ENCODE measurements at places on chromosomes 7 and 10.

DNA sequence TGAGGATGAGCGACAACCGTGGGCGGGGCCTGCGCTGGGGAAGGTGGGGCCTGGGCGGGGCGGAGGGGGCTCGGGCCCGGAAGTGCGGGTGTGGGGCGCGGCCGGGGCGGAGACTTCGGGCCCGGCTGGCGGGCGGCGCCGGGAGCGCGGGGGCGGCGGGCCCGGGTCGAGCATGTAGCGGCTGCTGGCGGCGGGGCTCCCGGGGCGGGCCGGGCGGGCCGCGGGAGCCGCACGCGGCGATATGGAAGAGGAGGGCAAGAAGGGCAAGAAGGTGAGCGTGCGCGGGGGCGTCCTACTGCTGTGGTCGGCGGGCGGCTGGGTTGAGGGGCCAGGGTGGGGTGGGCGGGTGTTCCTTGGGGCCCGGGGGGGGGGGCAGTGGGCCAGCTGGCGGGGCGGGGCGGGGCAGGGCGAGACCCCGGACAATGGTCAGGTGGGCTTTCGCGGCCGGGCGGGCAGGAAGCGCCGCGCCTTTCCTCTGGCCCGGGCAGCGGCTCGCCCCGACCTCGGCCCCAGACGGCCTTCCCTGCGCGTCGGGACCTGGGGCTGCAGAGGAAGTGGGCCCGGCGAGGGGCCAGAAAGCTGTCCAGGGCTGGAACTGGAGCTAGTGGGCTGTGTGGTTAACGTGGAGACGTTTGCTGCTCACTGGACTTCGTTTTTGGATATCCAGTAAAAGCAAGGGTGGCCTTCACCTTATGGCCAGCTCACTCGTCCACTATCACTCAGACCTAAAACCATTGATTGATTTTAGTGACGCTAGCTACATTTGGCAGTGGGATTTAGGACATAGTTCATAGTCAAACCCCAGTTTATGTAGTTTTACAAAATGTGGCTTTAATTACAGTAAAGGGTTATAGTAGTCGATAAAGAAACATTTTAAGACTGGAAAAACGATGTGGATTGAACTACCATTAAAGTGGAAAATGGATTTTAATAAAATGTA is at the start of gene CCM2:
Gene CCM2, plus strand, starts transcription at position 109 of the 940 bp plus-strand sequence. Its CDS starts 133 bp downstream, at position 242.
- DNase-seq, result peak; percentile 48

DNA sequence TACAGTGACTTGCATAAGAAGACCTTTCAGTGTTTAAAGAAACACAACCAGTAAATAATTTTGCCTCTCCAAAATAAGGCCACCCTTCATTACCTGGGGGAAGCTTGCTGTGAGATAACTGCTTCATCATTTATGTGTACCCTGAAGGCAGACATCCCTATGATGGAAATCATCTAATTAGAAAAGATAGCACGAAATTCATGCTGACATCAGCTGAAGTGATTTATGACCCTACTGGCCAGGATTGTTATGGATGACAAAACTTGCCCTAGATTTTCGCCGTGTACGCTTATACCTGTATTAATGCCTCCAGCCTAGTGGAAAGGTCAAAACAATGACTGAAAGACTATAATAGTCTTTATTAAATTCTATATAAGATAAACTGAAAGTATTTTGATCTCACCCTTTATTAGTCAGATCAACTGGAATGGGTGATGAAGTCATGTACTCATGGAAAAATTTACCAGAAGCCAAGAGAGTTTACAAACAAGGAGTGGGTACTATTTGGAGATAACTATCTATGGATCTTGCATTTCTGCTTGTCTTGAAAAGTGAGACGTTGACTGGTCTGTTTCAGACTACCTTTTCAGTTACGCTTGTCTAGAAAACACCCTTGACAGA is 114.2 kb downstream of the PPP1R3A start:
- DNase-seq, result no peak

- DNase-seq, result peak; percentile 31
Measured at GRCh38 chr7:48112401-48113165, 23.5 kb downstream of the UPP1 start.

- peak; percentile 40 for DNase-seq
Measured at GRCh38 chr7:75905785-75906604, 9.0 kb upstream of the POR start.

- no peak for DNase-seq
Measured at GRCh38 chr10:86661161-86662025, 6.9 kb upstream of the LDB3 start.

GRCh38 chr10:132838346-132838970 is 52.5 kb upstream of the NKX6-2 start:
- no peak for DNase-seq

GRCh38 chr7:154564676-154565075 is 438.2 kb downstream of the PAXIP1 start:
- DNase-seq, result no peak

DNA sequence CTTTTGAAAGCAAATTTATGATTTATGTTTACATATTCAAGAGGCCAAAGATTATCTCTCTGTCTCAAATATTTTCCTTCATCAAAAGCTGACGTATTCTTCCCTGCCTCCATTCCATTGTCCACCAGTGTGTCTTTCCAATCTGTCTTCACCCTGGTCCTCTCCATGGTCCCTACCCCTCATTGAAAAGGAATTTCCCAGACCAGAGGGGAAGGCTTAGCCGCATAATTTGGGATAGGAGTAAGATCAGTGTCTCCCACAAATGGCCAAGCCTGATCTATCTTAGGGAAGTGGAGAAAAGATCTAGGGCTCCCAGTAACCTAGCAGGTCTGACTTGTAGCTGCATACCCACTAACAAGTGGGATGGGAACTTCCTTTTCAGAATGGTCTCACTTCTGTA is 46.3 kb upstream of the ZNF800 start:
- DNase-seq, result no peak

- no peak for DNase-seq
Measured at GRCh38 chr10:132861884-132862461, 76.0 kb upstream of the NKX6-2 start.

DNA sequence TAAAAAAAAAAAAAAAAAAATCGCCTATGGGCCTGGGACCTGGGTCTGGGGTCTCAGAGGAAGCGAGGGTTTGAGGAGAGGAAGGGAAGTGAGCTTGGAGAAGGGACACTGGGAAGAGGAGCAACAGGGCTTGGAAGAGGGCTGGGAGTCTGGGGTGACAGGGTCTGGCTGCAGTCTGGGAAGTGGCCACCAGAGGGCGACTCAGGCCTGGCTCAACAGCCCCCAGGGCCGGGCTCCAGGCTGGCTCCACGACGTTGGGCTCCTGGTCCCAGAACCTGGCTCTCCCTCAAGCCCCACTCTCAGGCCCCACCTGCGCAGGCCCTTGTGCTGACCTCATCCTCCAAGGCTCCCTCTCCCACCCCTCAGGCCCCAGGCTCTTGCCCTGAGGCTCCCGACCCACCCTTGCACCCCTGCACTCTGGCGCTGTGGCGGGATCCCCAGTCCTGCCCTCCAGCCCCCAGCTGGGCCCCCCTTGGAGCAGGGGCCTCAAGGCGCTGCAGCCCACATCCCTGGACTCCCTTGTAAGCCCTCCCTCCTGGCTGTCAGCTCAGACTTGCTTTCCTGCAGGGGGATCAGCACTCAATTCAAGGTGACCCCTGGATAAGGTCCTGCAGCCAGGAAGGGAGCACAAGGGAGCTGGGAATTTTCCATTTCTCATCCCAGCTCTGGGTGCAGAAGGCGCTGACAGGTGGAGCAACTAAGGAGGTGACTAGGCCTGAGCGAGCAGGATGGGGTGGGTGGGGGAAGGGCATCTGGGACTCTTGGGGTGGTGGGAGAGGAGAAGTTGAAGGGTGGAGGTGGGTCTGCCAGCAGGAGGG is 5.4 kb upstream of the SPACDR start:
- DNase-seq, result peak; percentile 74

DNA sequence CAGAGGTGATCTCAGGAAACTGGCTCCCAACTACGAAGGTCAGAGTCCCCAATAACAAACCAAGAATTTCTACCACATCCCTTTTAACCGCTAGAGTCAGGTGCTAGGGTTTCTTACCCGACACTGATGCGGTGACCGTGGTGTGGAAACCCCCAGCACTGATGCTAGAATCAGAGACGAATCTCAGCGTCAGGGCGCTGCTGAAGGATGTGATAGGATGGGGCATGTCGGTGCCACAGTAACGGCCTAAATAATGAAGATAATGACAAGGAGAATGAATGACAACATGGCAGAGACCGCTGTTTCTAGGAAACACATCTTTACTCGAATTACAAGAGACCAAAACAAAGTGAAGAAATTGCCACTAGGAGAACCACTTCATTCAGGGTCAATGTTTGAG is 131.1 kb upstream of the RSU1 start:
- DNase-seq, result no peak

DNA sequence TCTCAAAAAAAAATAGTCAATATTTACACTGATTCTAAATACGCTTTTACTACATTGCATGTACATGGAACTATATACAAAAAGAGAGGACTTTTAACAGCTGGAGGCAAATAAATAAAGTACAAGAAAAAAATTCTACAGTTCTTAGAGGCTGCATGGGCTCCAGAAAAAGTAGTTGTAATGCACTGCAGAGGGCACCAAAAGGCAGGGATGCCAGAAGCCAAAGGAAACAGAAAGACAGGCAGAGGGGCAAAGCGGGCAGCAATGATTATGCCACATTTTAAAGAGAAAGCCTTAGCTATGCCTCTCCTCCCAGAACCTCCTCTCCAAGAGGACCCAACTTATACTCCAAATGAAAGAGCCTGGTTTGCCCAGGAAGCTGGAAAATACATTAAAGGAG is 11.6 kb upstream of the ADCK2 start:
- DNase-seq, result no peak

- DNase-seq, result no peak
Measured at GRCh38 chr7:117839507-117839906, 33.7 kb downstream of the CTTNBP2 start.

- no peak for DNase-seq
Measured at GRCh38 chr10:50927522-50928189, 42.2 kb upstream of the A1CF start.

- DNase-seq, result no peak
Measured at GRCh38 chr10:78299851-78300468, 266.3 kb downstream of the RPS24 start.

GRCh38 chr7:96116173-96116572 is 205.7 kb downstream of the SLC25A13 start:
- no peak for DNase-seq

DNA sequence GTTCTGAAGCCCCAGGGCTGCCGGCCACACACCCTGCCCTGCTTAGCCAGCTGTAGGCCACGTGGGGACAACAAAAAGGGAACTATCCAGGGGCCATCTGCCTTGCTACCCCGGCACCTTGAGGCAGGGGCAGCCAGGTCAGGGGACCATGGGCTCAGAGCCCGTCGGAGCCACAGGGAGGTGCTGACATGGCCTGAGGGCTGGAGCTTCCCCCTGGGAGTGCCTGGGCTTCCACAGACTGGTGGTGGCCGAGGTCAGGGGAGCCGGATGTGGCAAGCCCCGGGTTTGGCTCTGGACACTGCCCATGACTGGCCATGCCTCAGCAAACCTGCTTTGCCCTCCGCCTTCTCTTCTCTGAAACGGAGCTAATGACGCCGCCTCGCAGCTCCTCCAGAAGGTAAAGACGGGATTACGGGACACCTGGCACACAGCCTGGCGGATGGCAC is 178.5 kb downstream of the EBF3 start:
- DNase-seq, result no peak

GRCh38 chr10:18216482-18216881 is 76.3 kb downstream of the CACNB2 start:
- peak; percentile 39 for DNase-seq

GRCh38 chr7:20287317-20287716 is 43.4 kb upstream of the ITGB8 start:
- DNase-seq, result no peak

DNA sequence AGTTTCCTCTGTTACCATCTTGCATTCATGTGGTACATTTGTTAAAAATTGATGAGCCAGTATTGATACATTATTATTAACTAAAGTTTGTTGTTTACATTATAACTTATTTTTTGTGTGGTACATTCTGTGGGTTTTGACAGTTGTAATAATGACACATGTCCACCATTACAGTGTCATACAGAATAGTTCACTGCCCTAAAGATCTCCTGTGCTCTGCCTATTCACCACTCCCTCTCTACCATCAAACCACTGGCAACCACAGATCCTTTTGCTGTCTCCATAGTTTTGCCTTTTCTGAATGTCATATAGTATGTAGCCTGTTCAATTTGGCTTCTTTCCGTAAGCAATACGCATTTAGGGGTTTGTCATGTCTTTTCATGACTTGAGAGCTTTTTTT is 156.9 kb downstream of the PHF14 start:
- no peak for DNase-seq

GRCh38 chr7:92813390-92814024 is 22.9 kb downstream of the CDK6 start:
- no peak for DNase-seq

GRCh38 chr7:151291206-151291605 is 42.7 kb upstream of the SMARCD3 start:
- no peak for DNase-seq

- DNase-seq, result no peak
Measured at GRCh38 chr7:1404898-1405548, 54.2 kb downstream of the MICALL2 start.

DNA sequence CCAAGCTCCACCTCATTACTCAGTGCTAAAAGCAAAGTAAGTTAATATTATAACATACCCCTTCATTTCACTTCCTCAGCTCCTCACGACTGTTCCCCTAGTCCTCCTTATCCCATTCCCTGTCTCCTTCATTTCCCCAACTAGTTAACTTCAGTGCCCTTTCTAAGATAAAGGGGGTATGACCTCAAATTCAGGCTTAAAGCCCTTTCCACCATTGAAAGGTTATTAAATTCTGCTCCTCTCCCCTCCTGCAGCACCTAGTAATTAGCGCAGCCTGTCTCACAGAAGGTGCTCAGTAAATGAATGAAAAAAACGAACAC is 1.0 kb downstream of the CRPPA start:
- no peak for DNase-seq

GRCh38 chr7:34277016-34277802 is 371.9 kb downstream of the BMPER start:
- DNase-seq, result peak; percentile 87

DNA sequence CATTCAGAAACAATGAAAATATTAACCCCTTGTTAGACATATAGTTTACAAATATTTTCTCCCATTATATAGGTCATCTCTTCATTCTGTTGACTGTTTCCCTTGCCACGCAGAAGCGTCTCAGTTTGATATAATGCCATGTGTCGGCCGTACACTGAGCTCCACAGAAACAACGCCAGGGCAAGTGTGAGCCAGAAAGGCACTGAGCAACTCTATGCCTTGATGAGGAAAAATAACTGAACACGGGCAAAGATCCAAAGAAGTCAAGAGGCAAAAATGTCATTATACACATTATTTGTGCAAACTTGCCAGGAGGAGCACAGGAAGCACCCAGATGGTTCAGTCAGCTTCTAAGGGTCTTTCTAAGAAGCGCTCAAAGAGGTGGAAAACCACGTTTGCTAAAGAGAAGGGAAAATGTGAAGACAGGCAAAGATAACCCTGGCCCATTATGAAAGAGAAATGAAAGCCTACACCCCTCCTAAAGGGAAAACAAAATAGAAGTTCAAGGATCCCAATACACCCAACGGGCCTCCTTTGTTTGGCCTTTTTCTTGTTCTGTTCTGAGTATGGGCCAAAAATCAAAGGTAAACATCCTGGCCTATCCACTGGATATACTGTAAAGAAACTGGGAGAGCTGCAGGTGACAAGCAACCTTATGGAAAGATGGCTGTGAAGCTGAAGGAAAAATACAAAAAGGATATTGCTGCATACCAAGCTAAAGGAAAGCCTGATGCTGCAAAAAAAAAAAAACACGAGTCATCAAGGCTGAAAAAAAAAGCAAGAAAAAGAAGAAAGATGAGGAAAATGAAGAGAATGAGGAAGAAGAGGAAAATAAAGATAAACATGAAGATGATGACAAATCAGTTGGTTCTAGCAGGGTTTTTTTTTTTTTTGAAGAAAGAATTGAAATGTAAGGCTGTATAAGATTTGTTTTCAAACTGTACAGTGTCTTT is 15.5 kb downstream of the ARHGAP12 start:
- no peak for DNase-seq

All from A172 (cell line).